ENCODE measurements at places on chromosomes 3 and 15.

GRCh38 chr15:31292391-31293015, 34.1 kb upstream of the KLF13 start:
- peak; percentile 2 for DNase-seq

GRCh38 chr15:57784081-57784511, 77.6 kb downstream of the POLR2M start:
- no peak for DNase-seq

DNA sequence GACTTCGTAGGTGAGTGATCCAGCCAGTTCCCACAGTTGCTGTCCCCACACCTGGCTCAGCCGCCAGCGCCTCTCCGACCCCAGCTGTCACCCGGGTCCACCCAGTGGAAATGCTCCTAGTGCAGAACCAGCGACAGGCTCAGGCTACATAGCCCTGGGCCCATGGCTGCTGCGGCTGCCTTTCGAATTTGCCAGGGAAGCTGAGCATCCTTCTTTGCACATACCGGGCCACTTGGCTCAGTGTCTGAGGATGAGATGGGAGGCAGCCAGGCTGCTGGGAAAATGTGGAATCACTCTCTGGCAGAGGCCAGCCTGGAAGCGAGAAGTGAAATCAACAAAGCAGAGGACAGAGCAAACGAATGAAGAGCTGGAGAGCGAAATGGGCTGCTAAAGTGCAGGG, 80.1 kb downstream of the ST8SIA2 start:
- DNase-seq, result no peak

DNA sequence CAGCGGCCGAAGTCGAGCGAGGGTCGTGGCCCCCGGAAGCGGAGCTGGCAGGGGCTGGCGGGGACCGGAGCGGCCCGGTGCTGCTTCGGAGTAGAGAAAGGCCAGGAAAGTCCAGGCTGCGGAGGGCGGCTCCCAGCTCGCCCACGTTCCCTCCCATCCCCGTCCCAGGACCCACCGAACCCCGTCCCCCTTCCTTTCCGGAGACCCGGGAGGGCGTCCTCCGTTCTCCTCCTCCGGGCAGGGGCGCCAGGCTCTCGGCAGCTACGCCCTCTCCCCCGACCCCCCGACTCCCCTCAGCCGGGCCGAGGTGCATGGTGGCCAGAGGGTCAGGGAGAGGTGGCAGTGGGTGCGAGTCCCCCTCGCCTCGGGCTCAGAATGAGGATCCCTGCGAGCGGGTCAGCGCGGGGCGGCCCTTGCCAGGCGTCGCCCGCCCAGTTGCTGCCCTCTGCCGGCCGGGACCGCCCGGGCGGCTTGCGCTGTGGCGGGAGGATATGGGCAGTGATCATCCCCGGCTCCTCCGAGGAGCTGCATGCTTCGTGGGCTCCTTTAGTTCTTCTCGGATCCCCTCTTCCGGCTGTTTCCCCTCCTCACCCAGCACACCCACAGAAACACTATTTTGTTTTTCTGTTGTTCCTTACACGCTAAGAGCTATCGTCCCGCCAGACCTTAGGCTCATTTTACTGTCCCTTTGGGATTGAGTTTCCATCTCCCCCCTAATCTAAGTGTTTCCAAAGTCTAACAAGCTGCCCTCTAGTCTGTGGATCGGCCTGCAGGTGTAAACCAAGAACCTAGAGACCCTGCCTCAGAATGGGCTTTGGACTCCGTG, 744 bp upstream of the ALDH1A2 start:
- DNase-seq, result no peak

DNA sequence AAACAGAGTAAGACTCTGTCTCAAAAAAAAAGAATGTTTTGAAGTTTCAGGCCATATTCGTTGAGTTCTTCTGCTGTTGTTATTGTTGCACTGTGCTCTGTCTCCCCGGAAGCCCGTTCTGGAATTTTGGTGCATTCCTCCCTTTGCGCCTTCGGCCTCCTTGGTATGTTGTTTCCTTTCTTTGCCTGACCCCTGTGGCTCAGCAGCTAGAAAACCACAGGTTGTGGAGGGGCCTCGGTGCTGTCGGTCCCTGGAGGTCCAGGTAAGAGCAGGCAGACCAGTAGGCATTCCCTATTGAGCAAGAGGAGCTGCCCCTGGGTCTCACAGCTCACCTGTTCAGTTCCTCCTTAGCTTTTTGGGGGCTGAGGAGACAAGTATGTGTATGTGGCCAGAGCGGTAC, 51.0 kb upstream of the DLG1 start:
- no peak for DNase-seq

DNA sequence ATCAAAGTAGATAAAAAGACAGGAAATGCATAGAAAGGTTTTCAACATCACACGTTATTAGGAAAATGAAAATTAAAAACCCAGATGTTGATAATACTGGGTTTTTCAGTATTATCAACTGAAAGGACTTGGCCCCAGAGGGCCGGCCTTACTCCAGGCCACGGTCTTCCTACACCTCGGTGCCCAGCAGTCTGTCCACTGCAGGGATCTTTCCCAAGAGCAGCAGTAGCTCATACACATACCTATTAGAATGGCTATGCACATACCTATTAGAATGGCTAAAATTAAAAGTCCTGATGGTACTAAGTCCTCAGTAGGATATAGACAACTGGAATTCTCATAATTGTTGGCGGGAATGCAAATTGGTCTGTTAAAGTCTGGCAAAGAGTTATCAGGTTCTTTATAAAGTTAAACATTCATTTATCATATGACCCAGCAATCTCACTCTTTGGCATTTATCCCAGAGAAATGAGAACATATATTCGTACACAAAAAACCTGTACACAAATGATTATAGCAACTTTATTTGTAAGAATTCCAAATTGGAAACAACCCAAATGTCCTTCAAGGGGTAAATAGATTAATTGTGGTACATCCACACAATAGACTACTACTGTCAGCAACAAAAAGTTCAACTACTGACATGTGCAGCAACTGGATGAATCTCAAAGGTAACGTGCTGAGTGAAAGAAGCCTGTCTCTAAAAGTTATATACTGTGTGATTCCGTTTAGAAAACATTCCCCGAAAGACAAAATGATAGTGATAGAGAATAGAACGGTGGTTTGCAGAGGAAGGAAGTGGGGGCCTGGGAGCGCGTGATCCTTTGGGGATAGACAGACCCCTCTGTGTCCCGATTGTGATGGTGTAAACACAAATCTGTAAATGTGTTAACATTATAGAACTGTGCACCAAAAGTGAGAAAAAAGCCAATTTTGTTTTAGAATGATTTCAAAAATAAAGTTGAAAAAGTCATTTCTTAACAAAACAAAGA, 62.3 kb downstream of the MCTP2 start:
- DNase-seq, result no peak

- no peak for DNase-seq
These were observed 77.3 kb downstream of the ABI3BP start for GRCh38 chr3:100915706-100916495.

- DNase-seq, result no peak
These were observed 470.2 kb upstream of the ADAMTS9 start for GRCh38 chr3:65158023-65158422.

GRCh38 chr3:190595807-190596206, 81.9 kb downstream of the IL1RAP start:
- DNase-seq, result no peak

- DNase-seq, result no peak
These were observed 15.2 kb downstream of the CDIN1 start for GRCh38 chr15:36594556-36595090.

GRCh38 chr3:8900869-8901268, 62.4 kb downstream of the RAD18 start:
- DNase-seq, result no peak

DNA sequence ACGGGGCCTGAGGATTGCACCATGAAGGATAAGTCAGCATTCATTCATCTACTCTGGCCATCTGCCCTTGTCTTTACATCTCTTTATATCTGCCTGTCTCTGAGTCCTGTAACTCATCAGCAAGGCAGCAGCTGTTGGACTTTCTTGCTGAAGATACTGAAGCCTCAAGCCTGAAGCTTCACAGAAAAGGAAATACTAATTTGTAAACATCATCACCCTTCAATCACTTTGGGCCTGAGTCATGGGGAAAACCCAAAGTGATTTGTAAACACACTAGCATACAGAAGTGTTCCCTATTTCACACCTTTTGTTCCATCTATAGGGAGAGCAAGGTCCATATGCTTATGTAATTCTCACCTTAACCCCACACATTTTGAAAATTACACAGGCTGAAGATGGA, 928.2 kb downstream of the EPHA3 start:
- DNase-seq, result no peak

GRCh38 chr15:65903296-65904073, 34.2 kb downstream of the RAB11A start:
- no peak for DNase-seq

- DNase-seq, result no peak
These were observed 63.8 kb downstream of the CASR start for GRCh38 chr3:122247087-122247824.

- DNase-seq, result no peak
These were observed 140.6 kb downstream of the MEIS2 start for GRCh38 chr15:36959746-36960145.

- no peak for DNase-seq
These were observed 4.7 kb downstream of the TMCC1 start for GRCh38 chr3:129888771-129889170.

- DNase-seq, result no peak
These were observed 521.1 kb downstream of the NR2F2 start for GRCh38 chr15:96851613-96852012.

DNA sequence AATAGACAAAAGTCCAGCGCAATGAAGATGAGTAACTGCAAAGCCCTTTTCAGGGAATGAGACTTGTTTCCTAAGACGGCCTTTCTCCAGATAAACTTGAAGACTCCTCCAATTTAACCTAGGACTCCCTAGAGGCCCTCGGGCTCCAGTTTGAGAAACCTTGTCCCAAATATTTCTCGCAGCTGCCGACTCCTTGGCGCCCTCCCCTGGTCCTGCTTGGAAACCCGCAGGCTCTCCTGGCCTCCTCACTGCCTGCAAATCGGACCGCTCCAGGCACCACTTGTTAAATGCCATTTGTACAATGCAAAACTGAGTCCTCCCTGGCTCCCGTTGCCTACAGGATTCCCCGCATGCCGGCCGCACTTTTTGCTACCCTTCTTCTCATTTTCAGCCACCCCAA, 36.8 kb downstream of the MUC4 start:
- DNase-seq, result no peak

DNA sequence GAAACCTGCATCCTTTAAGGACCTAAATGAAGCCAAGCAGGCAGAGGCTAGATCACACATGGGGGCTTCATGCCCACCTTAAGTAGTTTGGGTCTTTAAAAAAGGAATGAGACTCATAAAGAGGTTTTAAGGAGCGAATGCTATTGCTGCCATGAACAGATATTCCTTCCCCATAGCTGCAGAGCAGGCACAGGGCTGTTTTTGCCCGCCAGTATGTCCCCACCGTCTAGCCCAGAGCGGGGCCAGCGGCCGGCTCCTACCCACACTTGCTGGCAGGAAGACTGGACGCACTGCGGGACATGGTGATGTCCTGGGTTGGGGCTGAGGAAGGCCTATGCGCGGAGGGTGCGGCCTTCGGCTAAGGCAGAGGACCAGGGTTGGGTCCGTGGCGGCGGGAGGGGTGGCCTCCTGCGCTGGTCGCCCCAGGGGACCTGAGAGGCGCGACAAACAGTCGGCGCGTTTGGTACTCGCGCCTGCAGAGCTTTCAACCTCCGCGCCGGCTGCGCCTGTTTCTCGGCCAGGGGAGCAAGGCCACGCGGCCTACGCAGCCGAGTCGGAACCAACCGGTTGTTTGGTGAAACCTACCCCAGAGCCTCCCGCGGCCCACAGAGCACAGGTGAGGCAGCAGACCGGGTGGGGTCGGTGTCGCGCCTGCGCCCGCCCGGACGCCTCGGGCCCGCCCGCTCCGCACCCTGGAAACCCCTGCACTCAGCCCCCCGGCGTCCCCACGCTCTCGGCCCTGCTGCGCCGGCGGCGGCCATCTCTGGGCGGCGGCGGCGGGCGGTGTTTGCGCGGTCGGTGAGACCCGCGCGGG, at the start of gene FAIM:
Gene FAIM, plus strand, starts transcription at position 450 of the 814 bp plus-strand sequence. CDS start 10,956 bp downstream, outside the sequence.
- DNase-seq, result peak; percentile 72

- no peak for DNase-seq
These were observed 66.7 kb downstream of the TRANK1 start for GRCh38 chr3:36877930-36878685.

- no peak for DNase-seq
These were observed 39.9 kb downstream of the KLF15 start for GRCh38 chr3:126317029-126317996.

GRCh38 chr3:48560648-48561018, 2.9 kb downstream of the UCN2 start:
- no peak for DNase-seq

DNA sequence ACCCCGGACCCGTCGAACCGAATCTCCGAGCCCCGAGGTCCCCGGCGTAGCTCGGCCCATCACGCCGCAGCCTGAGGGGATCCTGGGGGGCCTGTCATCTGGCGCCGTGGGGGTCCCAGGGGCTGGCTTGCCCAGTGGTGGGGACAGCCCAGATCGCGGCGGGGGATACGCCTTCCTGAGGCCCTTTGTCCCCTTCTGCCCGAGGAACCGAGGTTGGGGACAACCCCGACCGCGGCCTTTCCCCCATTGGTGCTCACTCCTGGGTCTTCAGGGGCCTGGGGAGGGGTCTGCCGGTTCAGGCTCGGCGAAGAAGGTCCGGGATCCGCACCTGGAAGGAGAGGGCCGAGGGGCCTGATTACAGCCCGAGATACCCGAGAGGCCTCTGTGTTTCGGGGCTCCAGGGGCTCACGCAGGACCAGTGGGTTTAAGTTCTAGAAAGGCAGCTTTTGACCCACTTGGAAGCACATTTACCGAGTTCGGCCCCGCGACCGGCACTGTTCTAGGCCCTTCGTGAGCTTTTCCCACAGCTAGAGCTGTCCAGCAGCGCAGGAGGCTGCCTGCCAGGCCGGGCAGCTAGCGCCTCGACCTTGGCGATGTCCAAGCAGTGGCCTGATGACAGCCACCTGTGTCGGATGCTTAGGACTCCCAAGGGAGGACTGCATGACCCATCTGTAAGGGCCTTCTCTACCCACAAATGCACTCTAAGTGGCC, 504 bp downstream of the ABHD2 start:
- DNase-seq, result no peak

GRCh38 chr3:47586746-47587145, 8.1 kb upstream of the CSPG5 start:
- no peak for DNase-seq

DNA sequence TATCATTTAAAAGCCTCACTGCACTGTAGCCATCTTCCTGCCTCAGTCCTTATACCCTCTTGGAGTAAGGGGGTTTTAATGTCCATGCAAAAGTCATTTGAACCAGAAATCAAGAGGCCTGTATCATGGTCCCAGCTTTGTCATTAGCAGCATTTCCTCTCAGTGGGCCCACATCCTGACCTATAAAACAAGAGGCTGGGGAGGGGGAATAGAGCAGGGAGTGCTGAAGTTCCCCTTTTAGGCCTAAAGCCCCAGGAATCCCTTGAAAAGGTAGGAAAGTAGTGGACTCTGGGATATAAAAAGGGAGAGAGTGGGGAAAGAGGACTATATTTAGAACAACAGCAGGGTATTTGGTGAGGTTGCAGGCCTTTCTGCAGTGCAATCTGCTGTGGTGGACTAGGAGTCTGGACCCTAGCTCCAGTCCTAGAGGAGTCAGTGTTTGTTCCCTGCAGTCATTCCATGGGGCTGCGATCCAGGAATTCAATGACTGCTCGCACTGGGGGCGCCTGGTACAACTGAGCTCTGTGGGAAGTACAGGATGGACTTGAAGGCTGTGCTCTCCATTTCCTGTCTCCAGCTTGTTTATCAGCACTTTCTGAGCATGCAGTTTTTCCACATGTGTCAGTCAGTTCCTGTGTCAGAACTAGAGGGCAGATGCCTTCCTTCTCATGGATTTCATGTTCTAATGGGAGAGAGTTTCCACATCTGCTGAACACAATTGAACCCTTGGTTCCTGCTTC, 46.8 kb downstream of the PDHB start:
- no peak for DNase-seq
